HFFc6 (cell line): ENCODE measurements at places on chromosomes 2 and 18. TPM values are rescaled to one million over a fixed set of nuclear protein-coding genes. Genes with fewer than 3 reads are reported as not detected.

GRCh38 chr2:71933467-71934319 lies 214.0 kb downstream of the CYP26B1 start:
- H3K4me1 ChIP-seq = peaks cover 49% of the 10 kb centered on the region
- H3K27me3 ChIP-seq = peaks cover 6% of the 10 kb centered on the region; the same call in 1 of the 2 replicates

- H3K27ac ChIP-seq = no peak overlapping the region
- peaks cover 2% of the 10 kb centered on the region; the same call in 1 of the 2 replicates for H3K27me3 ChIP-seq
- H3K4me3 ChIP-seq = no peak overlapping the region
- H3K4me1 ChIP-seq = no peaks in the 10 kb centered on the region
- DNase-seq = no peak
- no peaks in the 10 kb centered on the region; the same call in 1 of the 2 replicates for H3K36me3 ChIP-seq
These were observed 923.2 kb downstream of the CPS1 start for GRCh38 chr2:211479536-211480150.

- H3K27ac ChIP-seq = no peak overlapping the region
- H3K27me3 ChIP-seq = peaks cover 16% of the 10 kb centered on the region
- DNase-seq = no peak
- no peaks in the 10 kb centered on the region for H3K36me3 ChIP-seq
These were observed 101.8 kb upstream of the PIK3C3 start for GRCh38 chr18:41853280-41853679.

- peaks cover 44% of the 10 kb centered on the region for H3K27me3 ChIP-seq
- DNase-seq = no peak
- no peak overlapping the region for H3K27ac ChIP-seq
- H3K4me1 ChIP-seq = peaks cover 5% of the 10 kb centered on the region; the same call in 1 of the 2 replicates
These were observed 13.3 kb downstream of the NTSR2 start for GRCh38 chr2:11656671-11657101.

- H3K27me3 ChIP-seq = no peaks in the 10 kb centered on the region; the same call in 1 of the 2 replicates
- H3K4me3 ChIP-seq = no peak overlapping the region
- no peak overlapping the region for H3K27ac ChIP-seq
- no peak for DNase-seq
These were observed 124.2 kb upstream of the CXCR4 start for GRCh38 chr2:136242100-136242499.

- no peaks in the 10 kb centered on the region for H3K4me1 ChIP-seq
- no peaks in the 10 kb centered on the region for H3K36me3 ChIP-seq
- no peak overlapping the region for H3K27ac ChIP-seq
- no peak for DNase-seq
These were observed 31.4 kb downstream of the ABCB11 start for GRCh38 chr2:168999668-169000213.

DNA sequence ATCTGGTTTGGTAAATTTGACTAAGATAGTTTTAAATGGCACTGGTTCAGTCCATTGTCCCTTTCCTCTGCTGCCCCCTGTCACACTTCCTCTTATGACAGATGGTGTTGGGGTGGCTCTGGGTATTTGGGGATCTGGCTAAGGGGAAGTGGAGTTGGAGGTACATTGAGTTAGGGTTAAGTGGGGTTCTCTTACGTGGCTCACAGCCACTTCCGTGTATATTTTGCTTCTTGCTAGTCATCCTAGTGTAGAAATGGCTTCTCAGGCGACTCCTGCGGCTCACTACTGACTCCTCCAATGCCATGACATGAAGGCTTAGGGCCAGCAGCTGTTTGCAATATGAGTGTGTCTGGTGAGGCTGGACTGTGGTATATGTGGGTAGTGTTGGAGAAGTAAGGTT lies 187.0 kb downstream of the HAUS1 start:
- H3K36me3 ChIP-seq = no peaks in the 10 kb centered on the region
- no peaks in the 10 kb centered on the region for H3K4me1 ChIP-seq
- H3K4me3 ChIP-seq = no peak overlapping the region
- peaks cover 10% of the 10 kb centered on the region for H3K27me3 ChIP-seq
- H3K27ac ChIP-seq = no peak overlapping the region

DNA sequence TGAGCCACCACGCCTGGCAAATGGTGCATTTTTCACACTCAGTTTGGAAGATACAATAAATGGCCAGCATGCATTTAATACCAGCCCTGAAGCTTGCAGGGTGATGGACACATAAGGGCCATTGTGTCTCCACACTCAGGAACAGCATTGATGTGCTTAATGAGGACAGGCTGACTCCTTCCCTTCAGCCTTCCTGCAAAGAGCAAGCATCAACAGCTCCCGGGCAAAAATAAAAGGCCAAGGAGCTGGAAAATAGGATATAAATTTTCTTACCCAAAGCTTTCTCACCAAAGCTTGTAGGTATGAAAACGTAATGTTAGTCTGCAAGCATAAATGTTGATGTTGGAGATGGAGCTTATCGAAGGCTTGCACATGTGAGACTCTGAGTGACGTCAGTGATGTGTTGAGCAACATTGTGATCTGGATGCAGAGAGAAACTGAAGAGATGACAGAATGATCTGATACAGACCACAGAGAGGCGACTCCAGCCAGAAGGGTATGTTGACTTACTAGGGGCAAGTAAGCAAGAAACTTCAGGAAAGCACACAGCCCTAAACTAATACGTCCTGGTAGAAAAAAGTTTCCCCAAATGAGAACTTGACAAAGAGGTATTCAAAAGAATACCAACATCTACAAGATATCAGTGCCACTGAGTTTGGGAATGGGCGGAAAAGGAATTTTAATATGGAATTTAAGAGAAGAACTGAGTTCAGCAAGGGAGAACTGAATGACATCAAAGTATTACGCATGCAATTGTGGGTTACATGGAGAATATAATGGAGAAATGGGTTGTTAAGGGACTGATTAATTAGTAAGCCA lies 256.5 kb downstream of the TGIF1 start:
- peaks cover 5% of the 10 kb centered on the region; the same call in 1 of the 2 replicates for H3K27me3 ChIP-seq
- no peak overlapping the region for H3K4me3 ChIP-seq
- no peak overlapping the region for H3K27ac ChIP-seq
- peaks cover 33% of the 10 kb centered on the region for H3K4me1 ChIP-seq

DNA sequence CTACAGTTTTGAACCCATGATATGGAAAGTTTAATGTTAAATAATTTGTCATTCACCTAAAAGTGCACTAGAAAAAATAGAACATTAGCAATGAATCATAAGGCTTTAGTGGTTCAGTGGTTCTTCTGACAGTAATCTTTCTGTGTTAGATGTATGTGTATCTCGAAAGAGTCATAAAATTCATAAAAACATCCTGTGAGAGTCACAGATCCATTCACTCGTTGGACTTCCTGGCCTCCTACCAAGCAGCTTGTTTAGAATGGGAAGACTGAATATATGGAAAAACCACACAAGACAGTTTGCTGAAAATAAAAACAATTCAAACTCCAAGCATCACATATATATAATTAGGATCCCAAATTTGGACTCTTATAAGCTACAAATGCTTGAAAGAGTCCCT lies 34.8 kb downstream of the ADNP2 start:
- no peak overlapping the region for H3K4me3 ChIP-seq
- peak overlapping the region; percentile 67 for H3K27ac ChIP-seq
- H3K36me3 ChIP-seq = 0 out of 2 replicates have a peak, but pooled peaks cover 3% of the 10 kb centered on the region
- H3K4me1 ChIP-seq = peaks cover 52% of the 10 kb centered on the region

- peaks cover 45% of the 10 kb centered on the region for H3K4me1 ChIP-seq
- no peak overlapping the region for H3K4me3 ChIP-seq
- peak; percentile 28 for DNase-seq
- no peak overlapping the region for H3K27ac ChIP-seq
- H3K36me3 ChIP-seq = peaks cover 23% of the 10 kb centered on the region
These were observed 142.7 kb downstream of the SCG2 start for GRCh38 chr2:223459328-223459939.

GRCh38 chr2:239947729-239948045 lies 77.5 kb downstream of the NDUFA10 start:
- no peak for DNase-seq
- no peak overlapping the region for H3K27ac ChIP-seq
- H3K4me1 ChIP-seq = no peaks in the 10 kb centered on the region
- peaks cover 3% of the 10 kb centered on the region for H3K27me3 ChIP-seq

Gene FN1
- total RNA-seq = 2,872 to 5,167 TPM (median 4,548 TPM) in 3 replicates

Gene DNMT3A
- 2.6 to 5.2 TPM (median 4.5 TPM) in 3 replicates for total RNA-seq

Gene KLHL41
- 0.16 to 0.31 TPM (median 0.23 TPM) in 3 replicates for total RNA-seq

Gene CDCA7
- 5.2 to 9.1 TPM (median 7.4 TPM) in 3 replicates for total RNA-seq

Gene ZBTB7C
- total RNA-seq = not detected in 3 replicates

Gene CD207
- total RNA-seq = not detected in 3 replicates

Gene RUFY4
- total RNA-seq = not detected in 2 replicates

Gene TM4SF20
- 0.12 to 0.34 TPM (median 0.32 TPM) in 3 replicates for total RNA-seq
